ENCODE measurements at places on chromosomes 2 and 18.

DNA sequence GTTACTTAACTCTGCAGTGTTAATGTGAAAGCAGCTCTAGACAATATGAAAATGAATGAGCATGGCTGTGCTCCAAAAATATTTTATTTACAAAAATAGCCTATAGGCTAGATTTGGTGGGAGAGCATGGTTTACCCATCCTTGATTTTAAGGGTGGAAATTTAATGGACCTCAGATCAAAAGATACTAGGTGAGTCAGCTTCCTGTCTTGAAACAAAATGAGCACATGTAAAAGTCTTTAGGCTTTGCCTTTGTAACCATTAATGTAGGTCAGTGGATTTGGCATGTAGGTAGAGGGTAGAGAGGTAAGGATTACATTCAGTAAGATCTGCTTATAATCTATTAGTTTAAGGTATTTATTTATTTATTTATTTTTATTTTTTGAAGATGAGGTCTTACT, 72.7 kb downstream of the GREB1L start:
- DNase-seq: no peak

- no peak for DNase-seq
These were observed 145.6 kb downstream of the HDAC4 start for GRCh38 chr2:239255218-239255617.

DNA sequence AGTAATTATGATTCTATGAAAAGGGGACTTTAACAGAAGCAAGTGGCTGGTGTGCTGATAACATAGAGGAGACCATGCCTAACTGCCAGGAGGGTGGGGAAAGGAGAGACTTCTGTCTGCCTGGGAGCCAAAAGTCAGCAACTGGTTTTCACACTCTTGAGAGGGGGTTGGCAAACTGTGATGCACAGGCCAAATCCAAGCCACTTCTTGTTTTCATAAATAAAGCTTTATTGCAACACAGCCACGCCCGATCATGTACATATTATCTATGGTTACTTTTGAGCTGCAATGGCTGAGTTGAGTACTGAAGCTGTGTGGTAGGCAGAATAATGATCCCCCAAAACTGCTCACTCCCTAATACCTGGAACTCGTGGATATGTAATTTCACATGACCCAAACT, 208.4 kb downstream of the LNPK start:
- no peak for DNase-seq

DNA sequence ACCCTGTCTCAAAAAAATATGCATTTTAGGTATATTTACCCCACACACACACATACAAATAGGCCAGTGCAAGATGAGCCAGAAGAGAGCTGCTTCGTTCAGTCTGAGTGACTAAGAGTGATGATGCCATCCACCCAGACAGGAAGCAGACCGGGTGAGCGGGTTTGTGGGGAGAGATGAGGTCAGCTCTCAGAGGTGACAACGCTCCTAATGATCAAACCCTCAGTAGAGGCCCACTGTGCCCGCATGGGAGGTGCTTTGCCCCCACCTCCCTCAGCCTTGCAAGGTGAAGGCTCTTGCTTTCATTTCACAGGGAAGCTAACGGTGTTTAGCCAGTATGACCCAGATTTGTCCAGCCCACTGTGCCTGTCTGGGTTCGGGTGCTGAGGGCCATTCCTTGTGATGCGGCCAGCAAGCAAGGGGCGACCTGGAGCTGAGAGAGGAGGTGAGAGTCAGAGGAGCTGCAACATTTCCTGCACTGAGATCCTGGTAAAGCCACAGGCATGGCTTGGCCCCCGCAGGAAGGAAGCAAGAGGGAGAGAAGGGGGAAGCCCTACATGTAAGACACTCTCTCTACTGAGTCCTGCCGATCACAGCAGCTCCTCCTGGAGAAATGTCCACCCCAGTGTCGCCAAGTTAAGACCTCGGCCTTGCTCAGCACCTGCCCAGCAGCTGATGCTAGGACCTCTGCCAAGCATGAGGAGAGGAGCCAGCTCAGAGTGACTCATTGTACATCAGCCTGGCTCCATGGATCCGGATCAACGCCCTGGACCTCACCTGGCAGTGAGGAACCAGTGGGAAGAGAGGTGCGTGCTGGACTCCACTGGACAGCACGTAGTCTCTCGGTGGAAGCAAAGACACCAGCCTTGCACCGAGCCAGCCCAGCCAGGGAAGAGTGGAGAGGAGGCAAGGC, 37.0 kb downstream of the NIFK start:
- peak; percentile 19 for DNase-seq
